ENCODE measurements at places on chromosomes 4 and X. TPM values are rescaled to one million over a fixed set of nuclear protein-coding genes. Genes with fewer than 3 reads are reported as not detected.

- no peak overlapping the region for H3K4me3 ChIP-seq
- no peak for DNase-seq
- no peaks in the 10 kb centered on the region for H3K36me3 ChIP-seq
- no peak overlapping the region for H3K27ac ChIP-seq
These were observed 4.5 kb downstream of the RP2 start for GRCh38 chrX:46841346-46841745.

DNA sequence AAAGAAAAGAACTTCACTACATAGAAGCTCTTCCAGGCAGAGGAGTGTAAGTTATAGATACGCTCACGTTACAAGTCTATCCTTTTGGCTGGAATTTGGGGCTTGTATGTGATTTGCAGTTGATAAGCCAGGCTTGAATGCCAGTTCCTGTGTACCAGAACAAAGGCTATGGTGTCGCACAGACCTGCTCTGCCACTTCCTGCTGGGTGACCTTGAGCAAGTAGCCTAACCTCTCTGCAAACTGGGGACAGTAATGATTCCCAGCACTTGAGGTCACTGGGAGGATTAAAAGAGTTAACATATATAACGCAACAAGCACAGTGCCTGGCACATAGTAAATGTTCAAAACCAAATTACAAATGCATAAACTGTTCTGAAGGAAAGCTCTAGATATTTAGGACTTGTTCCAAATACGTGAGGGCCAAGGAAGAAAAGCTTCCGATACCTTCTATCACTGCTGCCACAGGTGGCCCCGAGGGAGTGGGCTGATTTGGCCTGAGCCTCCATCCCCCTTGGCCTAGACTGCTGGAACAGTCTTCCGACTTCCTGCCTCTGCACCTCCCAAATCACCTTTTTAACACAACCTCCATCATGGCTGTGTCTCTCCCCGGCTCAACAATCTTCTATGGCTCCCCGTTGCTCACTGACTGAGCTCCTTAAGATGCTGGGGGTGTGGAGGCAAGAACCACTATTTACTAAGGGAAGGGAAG, 1.3 kb upstream of the SOWAHD start:
- H3K27ac ChIP-seq = peak overlapping the region; percentile 74
- peak overlapping the region; percentile 51 for H3K4me3 ChIP-seq
- no peaks in the 10 kb centered on the region for H3K36me3 ChIP-seq
- DNase-seq = peak; percentile 63
- H3K27me3 ChIP-seq = no peaks in the 10 kb centered on the region

GRCh38 chr4:64157397-64157796, 251.9 kb downstream of the TECRL start:
- H3K36me3 ChIP-seq = no peaks in the 10 kb centered on the region
- no peak for DNase-seq
- no peaks in the 10 kb centered on the region for H3K4me1 ChIP-seq
- no peaks in the 10 kb centered on the region for H3K27me3 ChIP-seq
- no peak overlapping the region for H3K27ac ChIP-seq

DNA sequence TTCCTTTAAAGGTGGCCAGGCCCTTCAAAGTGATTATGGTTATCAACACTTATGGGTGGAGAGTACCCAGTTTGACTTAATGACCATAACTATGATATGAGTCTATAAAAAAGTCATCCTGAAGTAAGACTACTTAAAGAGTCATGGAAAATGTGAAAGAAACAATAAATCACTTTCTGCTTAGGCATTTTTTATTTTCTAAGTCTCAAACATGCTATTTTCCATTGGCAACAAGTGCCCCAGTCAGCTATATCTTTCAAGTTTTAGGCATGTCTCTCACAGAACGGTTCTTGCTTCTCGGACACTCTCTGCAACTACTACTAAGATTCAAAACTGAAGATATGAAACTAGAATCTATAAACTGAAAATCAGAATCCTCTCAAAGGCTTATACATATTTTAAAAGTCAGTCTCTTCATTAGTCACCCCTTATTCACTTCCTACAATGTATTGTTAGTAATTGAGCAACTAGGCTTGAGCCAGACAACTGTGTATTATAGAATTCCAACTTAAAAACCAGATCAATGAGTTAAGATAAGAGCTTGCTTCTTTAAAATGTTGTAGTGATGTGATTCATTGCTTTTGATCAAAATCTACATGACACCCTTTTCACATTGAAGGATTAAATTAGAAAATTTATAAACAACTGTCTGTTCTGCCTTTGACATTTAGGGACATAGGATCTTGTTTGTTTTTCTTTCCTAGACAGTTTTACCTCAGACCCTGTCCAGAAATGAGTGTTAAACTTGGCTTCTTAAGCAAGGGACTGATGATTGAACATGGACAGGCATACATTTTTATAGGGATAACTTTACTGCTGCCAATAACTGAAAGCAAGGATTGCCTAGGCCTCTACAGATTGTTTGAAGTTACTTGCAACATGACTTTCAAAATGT, 2.9 kb downstream of the ANTXR2 start:
- peaks cover 17% of the 10 kb centered on the region for H3K36me3 ChIP-seq
- peaks cover 74% of the 10 kb centered on the region for H3K4me1 ChIP-seq
- H3K27ac ChIP-seq = peak overlapping the region; percentile 86
- no peaks in the 10 kb centered on the region for H3K27me3 ChIP-seq
- DNase-seq = no peak

GRCh38 chrX:39008549-39008948, 207.3 kb downstream of the MID1IP1 start:
- H3K27me3 ChIP-seq = no peaks in the 10 kb centered on the region
- no peaks in the 10 kb centered on the region for H3K36me3 ChIP-seq
- DNase-seq = no peak
- H3K4me3 ChIP-seq = no peak overlapping the region
- H3K27ac ChIP-seq = no peak overlapping the region

DNA sequence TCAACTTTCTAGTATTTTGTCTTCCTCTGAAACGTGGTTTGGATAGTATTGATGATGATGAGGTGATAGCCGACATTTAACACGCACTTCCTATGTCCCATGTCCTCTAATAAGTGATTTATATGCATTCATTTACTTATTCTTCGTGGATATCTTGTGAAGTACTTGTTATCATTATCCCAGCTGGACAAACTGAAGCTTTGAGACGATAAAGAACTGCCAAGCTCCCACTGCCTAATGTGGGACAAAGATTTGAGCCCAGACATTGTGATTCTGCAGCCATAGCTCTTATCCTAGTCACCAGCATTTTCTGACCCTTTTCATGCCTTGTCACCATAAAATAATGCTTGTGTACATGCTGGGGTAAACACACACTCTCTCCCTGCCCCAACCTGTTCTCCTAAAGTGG, 92.5 kb downstream of the RAPGEF2 start:
- no peaks in the 10 kb centered on the region for H3K27me3 ChIP-seq
- no peak for DNase-seq
- H3K27ac ChIP-seq = no peak overlapping the region
- H3K36me3 ChIP-seq = no peaks in the 10 kb centered on the region

GRCh38 chrX:84717343-84717742, 215.1 kb upstream of the HDX start:
- no peak overlapping the region for H3K4me3 ChIP-seq
- H3K4me1 ChIP-seq = no peaks in the 10 kb centered on the region
- no peak overlapping the region for H3K27ac ChIP-seq
- no peak for DNase-seq

- H3K27me3 ChIP-seq = no peaks in the 10 kb centered on the region
- no peak overlapping the region for H3K27ac ChIP-seq
- DNase-seq = no peak
- no peaks in the 10 kb centered on the region for H3K4me1 ChIP-seq
- no peaks in the 10 kb centered on the region for H3K36me3 ChIP-seq
These were observed 14.9 kb upstream of the GLUD2 start for GRCh38 chrX:121032531-121032930.

GRCh38 chrX:15158350-15158735, 111.5 kb downstream of the ASB9 start:
- H3K4me1 ChIP-seq = peaks cover 9% of the 10 kb centered on the region
- DNase-seq = no peak
- H3K27ac ChIP-seq = peak overlapping the region; percentile 51
- H3K27me3 ChIP-seq = no peaks in the 10 kb centered on the region
- no peaks in the 10 kb centered on the region for H3K36me3 ChIP-seq

DNA sequence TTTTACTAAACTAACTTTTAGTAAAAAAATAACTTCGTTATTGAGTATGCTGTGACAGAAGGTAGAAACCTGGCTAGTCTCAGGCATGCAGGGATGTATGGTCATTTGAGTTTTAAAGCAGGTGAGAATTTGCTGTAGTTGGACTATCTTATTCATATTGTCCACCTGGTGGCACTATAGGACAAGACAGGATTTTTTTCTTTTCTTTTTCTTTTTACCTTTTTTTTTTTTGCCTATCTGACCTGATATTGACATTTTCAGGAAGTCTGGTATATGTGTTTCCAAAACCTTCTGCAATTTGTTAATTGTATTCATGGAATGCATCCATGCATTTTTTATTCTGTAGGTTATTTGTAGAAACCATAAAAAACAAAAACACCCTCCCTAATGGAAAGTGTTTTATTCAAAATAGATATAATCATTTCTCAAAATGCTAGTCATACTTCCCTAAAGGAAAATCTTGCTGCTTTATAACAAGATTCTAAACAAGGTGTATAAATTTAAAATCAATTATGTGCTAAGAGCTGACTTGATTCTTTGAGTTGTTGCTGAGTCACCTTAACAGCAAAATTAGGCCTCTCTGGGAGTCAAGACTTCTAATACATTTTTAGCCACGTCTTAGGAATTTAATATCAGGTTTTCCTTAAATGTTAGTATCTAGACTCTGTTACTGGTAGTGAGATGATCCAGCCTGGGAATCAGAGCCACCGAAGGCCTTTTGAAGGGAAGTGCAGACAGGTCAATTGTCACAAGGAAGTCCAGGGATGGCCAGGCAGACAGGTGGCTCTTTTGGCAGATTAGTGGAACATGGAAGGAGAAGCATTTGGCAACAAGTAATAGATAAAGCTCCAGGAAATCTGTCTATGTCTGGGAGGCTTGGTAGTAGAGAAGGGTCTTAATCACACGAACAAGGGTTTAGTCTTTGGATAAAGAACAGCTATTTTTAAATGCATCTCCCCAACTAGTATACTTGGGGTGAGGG, 201.3 kb upstream of the GNPDA2 start:
- no peak overlapping the region for H3K27ac ChIP-seq
- no peak overlapping the region for H3K4me3 ChIP-seq
- no peaks in the 10 kb centered on the region for H3K4me1 ChIP-seq
- no peak for DNase-seq
- H3K27me3 ChIP-seq = no peaks in the 10 kb centered on the region

GRCh38 chrX:120087289-120088017, 10.0 kb upstream of the RHOXF2B start:
- DNase-seq = no peak
- H3K36me3 ChIP-seq = no peaks in the 10 kb centered on the region
- H3K4me1 ChIP-seq = no peaks in the 10 kb centered on the region
- no peak overlapping the region for H3K27ac ChIP-seq
- no peaks in the 10 kb centered on the region for H3K27me3 ChIP-seq

- H3K4me3 ChIP-seq = peak overlapping the region; percentile 75
- peaks cover 18% of the 10 kb centered on the region for H3K4me1 ChIP-seq
- H3K27ac ChIP-seq = peak overlapping the region; percentile 72
- peaks cover 4% of the 10 kb centered on the region for H3K36me3 ChIP-seq
- no peaks in the 10 kb centered on the region for H3K27me3 ChIP-seq
- DNase-seq = peak; percentile 79
These were observed 39.6 kb downstream of the CLCN3 start for GRCh38 chr4:169659716-169660670.

DNA sequence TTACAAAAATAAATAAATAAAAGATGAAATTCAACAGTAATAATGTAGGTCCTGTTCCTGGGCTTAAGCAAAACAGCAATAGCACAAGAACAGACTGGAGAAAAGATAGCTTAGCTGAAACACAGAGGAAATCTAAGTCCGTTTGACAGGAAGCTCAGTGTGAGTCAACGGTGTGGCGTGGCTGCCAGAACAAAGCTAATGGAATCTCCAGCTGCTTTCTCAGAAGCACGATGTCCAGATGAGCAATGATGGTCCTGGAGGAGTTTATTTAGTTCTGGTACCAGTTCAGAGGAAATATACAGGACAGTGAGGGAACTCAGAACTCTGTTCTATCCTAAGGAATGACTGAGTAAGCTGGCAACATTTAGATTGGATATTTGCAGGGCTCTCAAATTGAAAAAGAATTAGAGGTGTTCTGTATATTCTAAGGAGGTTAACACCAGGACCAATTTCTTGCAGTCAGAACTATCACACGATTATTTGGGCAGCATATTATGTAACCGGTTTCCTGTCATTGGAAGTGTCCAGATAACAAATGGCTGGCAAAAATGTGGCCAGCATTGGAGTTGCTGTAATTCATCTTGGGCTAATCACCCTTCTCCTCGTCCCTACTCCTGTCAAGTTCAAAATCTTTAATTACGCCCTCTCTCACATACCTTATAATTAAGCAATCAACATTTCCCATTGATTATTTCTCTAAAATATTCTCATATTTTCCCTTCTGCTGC, 12.7 kb downstream of the GAB3 start:
- H3K27ac ChIP-seq = no peak overlapping the region
- H3K36me3 ChIP-seq = no peaks in the 10 kb centered on the region
- H3K4me1 ChIP-seq = peaks cover 26% of the 10 kb centered on the region
- no peaks in the 10 kb centered on the region for H3K27me3 ChIP-seq
- peak overlapping the region; percentile 31 for H3K4me3 ChIP-seq

GRCh38 chr4:185464183-185464582, 7.3 kb downstream of the CCDC110 start:
- no peak overlapping the region for H3K27ac ChIP-seq
- H3K36me3 ChIP-seq = no peaks in the 10 kb centered on the region
- no peaks in the 10 kb centered on the region for H3K4me1 ChIP-seq
- peaks cover 8% of the 10 kb centered on the region for H3K27me3 ChIP-seq

The SRPX2 gene
- not detected for polyA plus RNA-seq

The POU4F2 gene
- not detected for polyA plus RNA-seq

The FAM200B gene
- polyA plus RNA-seq = 90.7 TPM

The ART3 gene
- polyA plus RNA-seq = not detected

The ARMCX1 gene
- not detected for polyA plus RNA-seq

The DGAT2L6 gene
- polyA plus RNA-seq = not detected

The SPCS3 gene
- 75.3 TPM for polyA plus RNA-seq

The MAGEC1 gene
- polyA plus RNA-seq = not detected

The FAM47E gene
- polyA plus RNA-seq = not detected

The ZNF718 gene
- 4.0 TPM for polyA plus RNA-seq

The EVC2 gene
- 0.36 TPM for polyA plus RNA-seq
